Endothelial cell (in vitro differentiated cells): ENCODE measurements at places on chromosomes 6 and 20.

GRCh38 chr6:47741807-47742206 is 40.0 kb upstream of the OPN5 start:
- DNase-seq: no peak

- DNase-seq: no peak
Observed at GRCh38 chr20:57165427-57166004, 100.9 kb downstream of the BMP7 start.

DNA sequence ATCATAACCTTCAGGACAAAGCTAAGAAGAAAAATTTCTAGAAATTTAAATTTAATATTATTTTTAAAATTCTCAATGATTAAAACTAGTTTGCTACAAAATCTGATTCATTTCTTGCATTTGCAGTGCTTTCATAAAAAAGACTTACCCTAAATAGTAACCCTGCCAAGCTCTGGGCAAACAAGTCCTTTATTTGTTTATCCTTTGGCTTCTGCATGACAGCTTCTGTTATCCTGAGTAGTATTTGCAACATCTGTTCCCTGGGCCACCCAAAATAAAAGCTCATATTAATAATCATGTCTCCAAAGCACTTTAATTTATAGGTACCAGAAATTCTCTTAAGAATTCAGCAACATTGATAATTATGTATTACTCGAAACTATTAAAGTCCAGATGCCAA is 101.3 kb downstream of the RALGAPA2 start:
- no peak for DNase-seq

DNA sequence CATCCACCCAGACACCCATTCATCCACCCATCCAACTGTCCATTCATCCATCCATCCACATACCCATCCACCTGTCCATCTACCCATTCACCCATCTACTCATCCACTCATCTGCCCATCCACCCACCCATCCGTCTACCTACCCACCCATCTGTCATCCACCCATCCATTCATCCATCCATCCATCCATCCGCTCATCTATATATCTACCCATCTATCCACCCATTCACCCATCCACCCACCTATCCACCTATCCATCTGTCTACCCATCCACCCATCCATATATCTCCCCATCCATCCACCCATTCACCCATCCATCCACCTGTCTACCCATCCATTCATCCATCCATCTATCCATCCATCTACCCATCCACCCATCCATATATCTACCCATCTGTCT is 30.7 kb downstream of the ARMC2 start:
- DNase-seq: no peak

DNA sequence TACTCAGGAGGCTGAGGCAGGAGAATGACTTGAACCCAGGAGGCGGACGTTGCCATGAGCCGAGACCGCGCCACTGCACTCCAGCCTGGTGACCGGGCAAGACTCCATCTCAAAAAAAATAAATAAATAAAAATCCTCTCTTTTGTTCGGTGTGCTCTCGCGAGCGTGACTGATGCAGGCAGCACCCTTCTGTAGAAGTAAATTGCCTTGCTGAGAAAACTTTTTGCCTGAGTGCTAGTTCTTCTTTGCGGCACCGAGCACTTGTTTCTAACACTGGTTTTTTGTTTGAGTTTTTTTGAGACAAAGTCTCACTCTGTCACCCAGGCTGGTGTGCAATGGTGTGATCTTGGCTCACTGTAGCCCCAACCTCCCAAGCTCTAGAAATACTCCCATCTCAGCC is 30.5 kb downstream of the PLN start:
- DNase-seq: no peak

GRCh38 chr20:49160057-49160929 is 27.8 kb downstream of the STAU1 start:
- DNase-seq: no peak
